T-helper 17 cell (primary cell): ENCODE measurements at places on chromosomes 12 and 14.

DNA sequence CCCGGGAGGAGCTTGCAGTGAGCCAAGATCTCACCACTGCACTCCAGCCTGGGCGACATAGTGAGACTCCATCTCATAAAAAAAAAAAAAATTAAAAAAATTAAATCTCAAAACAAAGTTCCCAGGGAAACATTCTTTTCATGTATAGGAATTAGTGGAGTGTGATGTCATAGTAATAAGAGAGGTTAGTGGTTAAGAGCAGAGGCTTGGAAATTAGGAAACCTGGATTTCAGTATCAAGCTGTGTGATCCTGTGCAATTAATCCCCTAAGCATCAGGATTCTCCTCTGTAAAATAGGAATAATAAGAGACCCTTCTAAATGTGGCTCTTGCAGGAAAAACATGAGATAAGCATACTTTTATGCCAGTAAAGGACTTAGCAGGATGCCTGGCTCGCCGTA is 3.1 kb upstream of the TXNRD1 start:
- no peak for DNase-seq

DNA sequence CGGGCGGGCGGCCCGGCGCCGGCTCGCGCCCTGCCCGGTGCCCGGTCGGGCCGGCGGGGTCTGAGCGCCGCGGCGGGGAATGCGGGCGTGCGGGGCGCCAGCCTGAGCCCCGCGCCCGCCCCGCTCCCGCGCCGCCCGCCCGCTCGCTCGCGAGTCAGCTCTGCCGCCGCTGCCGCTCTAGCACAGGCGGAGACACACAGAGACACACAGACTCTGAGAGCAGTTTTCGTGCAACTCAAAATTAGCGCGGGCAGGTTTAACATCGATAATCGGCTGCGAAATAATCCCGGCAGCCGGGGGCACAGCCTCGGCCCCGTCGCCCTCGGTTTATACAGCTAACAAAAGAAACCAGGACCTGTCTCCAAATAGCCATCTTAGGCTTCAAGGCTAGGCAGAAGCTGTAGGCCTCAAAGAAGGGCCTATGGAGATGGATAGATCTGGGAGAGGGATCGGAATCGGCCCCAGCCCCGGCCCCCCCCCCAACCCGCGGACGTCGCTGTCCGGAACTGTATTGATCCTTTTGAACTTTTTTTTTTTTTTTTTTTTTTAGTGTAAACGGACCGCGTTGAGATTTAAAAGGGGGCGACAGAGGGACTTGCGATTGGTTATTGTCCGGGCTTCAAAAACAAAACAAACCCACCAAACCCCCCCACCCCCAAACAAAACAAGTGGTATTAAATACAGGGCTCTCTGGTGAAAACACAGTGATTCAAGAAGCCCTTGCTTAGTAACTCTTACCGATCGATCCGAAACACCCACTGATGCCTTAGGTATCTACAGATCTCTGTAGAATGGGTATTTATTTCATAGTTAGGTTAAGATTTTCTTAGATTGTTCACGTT is 1.1 kb downstream of the ARID2 start:
- DNase-seq, result peak; percentile 44

DNA sequence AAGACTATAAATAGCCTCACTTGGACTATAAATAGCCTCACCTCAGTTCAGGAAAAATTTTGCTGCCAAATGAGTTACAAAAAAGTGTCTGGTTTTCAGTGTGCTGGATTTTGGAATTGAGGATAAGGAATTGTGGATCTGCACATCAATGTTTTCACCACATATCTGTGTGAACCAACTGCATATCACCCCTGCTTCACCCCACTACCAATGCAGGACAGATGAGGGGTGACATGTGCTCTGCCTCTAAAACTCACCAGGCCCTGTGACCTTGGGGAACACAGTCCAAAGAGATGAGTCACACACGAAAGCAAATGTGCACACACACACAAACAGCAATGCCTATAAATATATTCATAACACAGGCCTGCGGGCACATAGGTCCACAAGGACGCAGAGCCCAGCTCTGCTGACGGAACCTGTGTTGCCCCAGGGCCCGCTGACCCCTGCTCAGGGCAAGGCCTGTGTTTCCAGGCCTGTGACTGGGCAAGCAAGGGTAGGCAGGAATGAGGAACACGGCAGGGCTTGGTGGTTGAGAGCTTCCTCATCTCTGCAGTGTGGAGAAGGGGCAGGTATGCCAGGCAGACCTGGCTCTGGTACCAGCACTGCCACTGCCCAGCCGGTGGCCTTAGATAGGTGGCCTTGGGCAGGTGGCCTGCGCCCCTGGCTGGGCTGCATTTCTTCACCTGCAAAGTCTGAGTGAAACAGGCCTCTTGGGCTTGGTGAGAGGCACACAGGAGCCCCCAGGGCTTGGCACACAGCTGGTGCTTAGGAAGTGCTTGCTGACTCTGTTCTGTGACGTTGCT is 82.4 kb downstream of the ARL6IP4 start:
- DNase-seq, result no peak

- DNase-seq, result no peak
Measured at GRCh38 chr14:68664225-68664681, 128.6 kb downstream of the ZFP36L1 start.

DNA sequence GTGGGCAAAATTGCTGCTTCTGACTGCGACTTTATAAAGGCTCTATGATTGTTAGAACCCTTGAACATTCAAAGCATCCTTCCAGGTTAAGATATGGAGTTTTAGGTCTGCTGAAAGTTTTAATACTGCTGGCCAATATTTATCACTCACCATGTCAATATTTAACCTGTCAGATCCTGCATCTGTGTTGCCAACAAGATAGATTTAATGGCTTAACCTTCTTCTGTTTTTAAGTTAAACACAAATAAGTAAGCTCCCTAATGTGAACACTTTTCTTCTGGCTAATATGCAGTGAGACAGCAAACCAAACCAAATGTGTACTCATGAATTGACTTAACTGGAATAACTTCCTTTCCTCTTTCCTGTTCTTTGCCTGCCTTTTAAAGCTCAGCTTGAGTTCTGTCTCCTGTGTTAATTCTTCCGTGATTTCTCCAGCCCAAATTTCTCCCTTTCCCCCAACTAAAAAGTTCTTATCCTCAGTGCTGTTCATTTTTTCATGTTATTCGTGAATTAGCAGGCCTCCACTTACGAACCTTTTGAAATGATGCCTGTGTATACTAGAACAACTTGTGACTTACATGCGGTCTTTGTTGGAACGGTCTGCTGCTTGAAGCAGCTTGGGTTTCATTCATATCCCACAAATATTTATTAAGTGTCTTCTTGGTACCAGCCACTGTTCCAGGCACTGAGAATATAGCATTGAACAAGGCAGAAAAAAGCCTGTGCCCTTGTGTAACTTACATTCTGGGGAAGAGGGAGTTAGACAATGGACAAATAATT is 9.1 kb downstream of the FBXW8 start:
- no peak for DNase-seq

DNA sequence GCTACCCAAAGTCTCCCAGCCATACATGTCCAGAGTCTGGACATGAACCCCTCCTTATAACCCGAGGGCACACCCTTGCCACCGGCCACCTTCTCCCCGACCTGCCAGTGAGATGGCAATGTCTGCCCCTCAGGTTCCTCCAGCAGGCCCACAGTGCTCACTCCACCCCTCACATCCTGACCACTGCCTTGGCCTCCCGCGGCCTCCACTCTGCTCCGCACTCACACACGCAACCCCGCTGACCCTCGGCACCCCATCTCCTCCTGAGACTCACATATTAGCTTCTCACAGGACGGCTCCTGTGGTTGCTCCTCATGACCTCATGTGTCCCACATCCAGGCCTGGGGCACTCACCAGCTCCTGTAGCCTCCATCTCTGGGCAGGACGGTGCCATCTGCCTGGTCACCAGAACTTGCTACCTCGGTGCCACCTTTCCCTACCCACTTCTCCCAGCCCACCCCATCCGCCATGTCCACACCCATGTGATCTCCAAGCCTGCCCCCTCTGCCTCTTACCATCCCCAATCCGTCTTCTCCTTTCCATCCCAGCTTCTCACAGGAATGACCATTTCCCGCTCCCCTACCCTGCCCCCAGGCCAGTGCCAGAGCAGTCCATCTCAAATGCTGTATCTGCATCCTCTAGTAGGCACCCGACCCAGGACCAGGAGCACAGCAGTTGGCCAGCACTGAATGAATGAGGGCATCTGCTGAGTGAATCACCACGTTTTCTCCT is 198.6 kb upstream of the DIO3 start:
- DNase-seq, result no peak

DNA sequence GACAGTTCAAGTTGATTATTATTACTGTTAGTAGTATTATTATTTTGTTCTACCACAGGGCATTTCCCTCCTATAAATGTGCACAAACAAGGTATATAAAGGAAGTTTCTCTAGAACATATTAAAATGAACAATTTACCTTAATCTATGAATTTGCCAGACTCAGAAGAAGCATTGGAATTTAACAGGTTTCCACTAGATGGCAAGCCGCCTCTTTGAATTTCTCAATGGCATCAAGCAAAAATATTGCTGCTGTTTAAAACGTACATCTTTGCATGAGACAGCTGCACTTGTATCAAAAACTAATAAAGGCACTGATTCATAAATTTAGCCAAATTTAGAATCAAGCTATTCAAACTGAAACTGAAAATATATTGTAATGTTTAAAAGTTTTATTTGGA is 34.6 kb upstream of the MIS18BP1 start:
- DNase-seq, result no peak

GRCh38 chr14:67167420-67168109 is 21.7 kb upstream of the GARIN2 start:
- DNase-seq, result no peak

GRCh38 chr14:68011406-68012028 is 191.9 kb downstream of the RAD51B start:
- no peak for DNase-seq

- DNase-seq, result peak; percentile 39
Measured at GRCh38 chr14:96592591-96593386, 90.6 kb downstream of the PAPOLA start.

DNA sequence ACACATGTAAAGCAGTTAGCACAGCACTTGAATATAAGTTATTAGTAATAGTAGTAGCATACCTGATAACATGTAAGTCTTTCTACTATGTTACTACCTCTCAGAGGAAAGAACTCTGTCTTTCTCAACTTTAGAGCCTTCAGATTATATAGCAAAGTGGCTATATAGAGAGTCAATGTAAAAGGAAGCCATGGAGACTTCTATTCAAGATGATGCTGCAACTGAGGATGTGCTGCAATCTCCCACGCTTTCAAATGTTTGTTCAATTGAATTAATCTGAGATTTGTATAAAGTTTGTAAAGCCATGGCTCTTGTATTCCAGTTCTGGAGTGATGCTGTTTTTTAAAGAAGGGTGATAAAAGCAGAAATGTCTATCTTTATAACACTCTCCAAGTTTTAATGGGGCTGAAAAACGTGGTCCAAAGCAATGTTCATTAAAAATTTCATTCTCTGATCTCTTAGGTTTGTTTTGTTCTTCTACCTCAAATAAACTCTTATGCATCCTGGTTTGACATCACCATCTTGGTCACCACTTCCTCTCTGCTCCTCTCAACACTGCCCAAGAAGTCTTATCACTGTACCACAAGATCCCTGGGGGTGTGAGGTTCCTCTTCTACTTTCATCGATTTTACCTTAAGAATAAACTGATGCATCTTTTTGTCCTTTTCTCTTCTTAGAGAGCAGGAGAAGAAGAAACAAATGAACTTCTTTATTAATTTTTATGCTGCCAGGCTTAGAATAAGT is 40.6 kb downstream of the C12orf42 start:
- no peak for DNase-seq

- DNase-seq, result no peak
Measured at GRCh38 chr14:69149461-69150244, 3.3 kb downstream of the DCAF5 start.

DNA sequence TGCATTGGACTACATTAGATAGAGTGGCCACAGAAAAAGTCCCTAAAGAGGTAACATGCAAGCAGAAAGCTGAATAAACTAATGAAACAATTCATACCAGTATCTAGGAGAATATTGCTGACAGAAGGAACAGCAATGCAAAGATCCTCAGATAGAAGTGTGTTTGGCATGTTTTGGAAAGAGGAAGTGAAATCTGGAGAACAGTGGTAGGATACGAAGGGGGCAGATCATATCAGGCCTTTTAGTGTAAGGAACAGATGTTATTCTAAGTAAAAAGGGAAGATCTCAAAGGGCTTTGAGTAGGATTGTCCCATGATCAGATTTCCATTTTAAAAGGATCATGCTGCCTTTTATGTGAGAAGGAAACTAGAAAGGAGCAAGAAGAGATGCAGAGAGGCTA is 342.9 kb downstream of the PAWR start:
- DNase-seq, result no peak

GRCh38 chr14:106848330-106849121 is 1322.1 kb downstream of the TMEM121 start:
- DNase-seq, result no peak

DNA sequence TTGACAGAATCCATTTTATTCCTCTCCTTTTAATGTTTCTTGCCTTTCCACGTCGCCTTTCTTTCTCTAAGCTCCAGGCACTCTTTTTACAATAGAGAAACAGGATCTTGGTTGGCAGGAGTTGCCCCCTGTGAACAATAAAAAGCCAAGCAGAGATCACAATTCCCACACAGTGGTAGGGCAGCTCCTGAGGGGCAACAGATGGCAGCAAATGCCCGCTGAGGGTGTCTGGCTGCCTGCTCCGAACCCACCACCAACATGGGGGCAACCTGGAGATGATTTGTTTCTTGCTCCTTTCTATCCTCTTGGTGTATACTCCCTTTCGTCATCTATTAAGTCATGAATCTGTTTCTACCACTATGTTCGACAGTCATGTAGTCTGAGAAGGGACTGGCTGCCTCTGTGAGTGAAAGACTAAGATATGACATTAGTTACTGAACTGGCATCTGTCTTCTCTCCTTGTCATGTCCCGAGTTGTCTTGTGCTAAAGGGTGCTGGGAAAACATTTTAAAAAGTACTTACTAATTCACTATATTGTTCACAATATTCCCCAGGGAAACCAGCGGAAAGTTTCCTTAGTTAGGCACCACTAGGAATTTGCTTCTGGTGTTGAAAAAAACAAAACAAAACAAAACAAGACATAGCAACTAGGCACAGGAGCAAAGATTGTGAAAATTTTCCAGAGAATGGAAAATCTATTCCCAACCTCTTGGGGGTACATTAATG is 170.1 kb downstream of the STXBP6 start:
- DNase-seq, result no peak

- no peak for DNase-seq
Measured at GRCh38 chr12:119211884-119212283, 33.2 kb downstream of the HSPB8 start.

GRCh38 chr12:127052511-127053232 is 1214.3 kb upstream of the TMEM132C start:
- no peak for DNase-seq
